Activated naive CD4-positive, alpha-beta T cell (primary cell): ENCODE measurements at places on chromosomes 7 and 10.

DNA sequence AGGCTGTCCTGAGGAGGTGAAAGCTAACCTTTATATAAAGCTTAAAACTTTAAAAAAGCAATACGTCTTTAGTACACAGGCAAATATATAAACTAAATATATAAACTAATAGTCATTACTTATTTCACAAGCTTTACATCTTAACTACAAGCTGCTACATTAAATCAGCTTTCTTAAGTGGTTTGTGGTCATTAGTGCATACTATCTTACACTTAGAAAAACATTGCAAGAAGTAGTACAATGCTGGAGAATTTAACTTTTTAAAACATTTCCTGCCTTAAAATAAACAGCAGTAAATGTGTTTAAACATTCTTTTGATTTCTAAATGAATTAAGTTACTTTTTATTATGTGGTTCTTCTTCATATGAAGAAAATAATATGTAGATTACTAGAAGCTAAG is 36.3 kb downstream of the MET start:
- no peak for DNase-seq

GRCh38 chr7:47066976-47067614 is 514.8 kb downstream of the TNS3 start:
- DNase-seq = no peak

DNA sequence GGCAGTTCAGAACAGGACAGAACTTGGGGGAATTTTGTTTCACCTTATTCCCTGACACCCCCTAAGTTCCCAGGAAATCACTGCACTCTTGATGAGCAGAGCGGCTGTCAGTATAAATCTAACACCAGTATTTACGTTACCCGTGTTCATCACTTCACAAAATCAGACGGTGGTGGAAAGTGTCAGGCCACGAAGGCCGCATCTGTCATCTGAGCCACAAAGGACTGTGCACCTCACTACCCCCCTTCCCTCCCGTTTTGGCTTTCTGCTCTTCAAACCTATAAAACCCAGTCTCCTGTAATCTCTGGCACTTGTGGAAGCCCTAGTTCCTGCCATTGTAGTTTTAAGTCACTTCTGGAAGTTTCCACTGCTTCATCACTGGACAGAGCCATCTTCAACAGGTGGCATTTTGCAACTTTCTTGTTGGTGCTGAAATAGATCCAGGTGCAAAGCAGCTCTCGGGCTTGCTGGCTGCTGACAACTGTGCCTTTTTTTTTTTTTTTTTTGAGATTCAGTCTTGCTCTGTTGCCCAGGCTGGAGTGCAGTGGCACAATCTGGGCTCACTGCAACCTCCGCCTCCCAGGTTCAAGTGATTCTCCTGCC is 9.5 kb downstream of the ZFAND2A start:
- DNase-seq = no peak

- DNase-seq = no peak
These were observed 25.3 kb downstream of the TNS3 start for GRCh38 chr7:47556511-47557180.

- DNase-seq = no peak
These were observed 111.9 kb downstream of the SEMA3D start for GRCh38 chr7:85074992-85075391.

- DNase-seq = no peak
These were observed 182.4 kb upstream of the SH2B2 start for GRCh38 chr7:102104245-102104644.

GRCh38 chr10:11625019-11625735 is 13.7 kb upstream of the USP6NL start:
- DNase-seq = no peak

DNA sequence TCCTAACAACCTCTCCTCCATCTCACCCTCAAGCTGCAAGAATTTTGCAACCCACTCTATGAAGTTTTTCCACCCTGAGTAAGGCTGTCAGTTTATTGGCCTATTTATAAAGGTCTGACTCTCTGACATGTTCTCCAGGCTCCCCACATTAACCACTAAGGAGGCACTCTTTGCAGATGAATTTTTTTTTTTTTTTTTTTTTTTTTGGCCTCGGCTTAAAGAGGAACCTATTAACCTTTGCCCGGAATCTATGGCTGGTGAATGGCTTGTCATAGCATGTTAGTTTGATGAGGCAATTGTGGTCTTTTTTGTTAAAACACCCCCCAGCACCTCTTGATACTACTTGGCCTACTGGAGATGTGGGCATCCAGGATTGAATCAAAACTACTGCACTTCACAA is 57.1 kb downstream of the TBXAS1 start:
- no peak for DNase-seq

DNA sequence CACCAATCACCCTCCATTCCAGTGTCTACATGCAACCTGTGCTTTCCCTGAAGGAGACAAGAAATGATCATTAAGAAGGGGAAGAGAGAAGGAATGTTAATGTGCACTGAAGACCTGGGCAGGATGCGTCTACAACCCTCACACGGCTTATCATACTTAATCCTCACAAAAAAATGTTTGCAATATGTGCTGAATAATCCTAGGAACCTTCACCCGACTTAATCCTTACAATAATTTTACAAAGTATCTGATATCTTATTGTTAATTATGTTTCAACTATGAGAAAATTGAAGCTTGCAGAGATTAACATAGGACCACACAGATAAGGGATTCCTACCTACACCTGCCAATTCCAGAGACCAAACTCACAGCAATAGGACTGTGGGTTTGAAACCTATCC is 145.1 kb upstream of the NOBOX start:
- DNase-seq = no peak

DNA sequence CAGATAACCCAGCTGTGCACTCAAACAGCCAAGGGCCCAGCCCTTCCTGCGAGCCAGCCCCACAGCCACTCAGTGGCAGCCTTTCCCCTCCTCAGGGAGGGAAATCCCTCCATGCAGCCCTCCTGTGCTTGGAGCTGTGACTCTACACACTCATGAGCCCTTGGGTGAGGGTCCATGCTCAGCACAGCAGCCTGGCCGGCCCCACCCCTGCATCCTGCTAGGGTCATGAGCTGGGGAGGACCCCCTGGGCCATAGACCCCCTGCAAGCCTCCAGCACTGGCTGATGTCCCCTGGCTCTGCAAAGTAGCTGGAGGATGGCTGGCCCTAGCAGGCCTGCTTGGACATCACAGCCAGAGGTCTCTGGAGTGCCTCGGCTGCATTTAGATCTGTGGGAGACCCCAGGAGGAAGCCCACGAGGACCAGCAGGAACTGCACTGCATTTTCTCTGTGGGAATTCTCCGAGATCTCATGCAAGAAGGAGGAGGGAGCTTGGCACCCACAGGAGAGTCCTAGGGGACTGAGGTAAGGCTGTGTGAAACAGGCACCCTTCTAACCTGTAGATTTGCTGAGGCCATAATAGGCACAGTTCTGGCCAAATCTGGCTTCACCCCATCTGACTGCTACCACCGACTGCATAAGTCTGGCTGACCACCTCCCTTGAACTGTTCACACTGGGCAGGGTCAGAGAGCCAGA is 17.4 kb downstream of the TMEM273 start:
- DNase-seq = no peak

DNA sequence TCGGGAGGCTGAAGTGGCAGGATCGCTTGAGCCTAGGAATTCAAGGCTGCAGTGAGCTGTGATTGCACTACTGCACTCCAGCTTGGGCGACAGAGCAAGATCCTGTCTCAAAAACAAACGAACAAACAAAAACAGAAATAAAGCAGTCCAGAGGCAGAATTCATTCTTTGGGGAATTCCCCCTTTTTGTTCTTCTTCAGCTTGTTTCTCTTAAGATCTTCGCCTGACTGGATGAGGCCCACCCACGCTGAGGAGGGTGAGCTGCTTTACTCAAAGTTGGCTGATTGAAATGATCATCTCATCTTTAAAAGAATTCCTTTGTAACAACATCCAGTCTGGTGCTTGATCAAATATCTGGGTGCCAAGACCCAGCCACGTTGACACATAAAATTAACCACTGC is 10.7 kb downstream of the MRC1 start:
- DNase-seq = no peak

GRCh38 chr7:73547841-73548240 is 9.6 kb downstream of the BCL7B start:
- DNase-seq = no peak

GRCh38 chr10:74255214-74255613 is 104.2 kb downstream of the ADK start:
- DNase-seq = no peak

- DNase-seq = no peak
These were observed 25.2 kb upstream of the BNIP3 start for GRCh38 chr10:132006966-132007365.

- no peak for DNase-seq
These were observed 27.1 kb upstream of the STOX1 start for GRCh38 chr10:68800211-68800610.

DNA sequence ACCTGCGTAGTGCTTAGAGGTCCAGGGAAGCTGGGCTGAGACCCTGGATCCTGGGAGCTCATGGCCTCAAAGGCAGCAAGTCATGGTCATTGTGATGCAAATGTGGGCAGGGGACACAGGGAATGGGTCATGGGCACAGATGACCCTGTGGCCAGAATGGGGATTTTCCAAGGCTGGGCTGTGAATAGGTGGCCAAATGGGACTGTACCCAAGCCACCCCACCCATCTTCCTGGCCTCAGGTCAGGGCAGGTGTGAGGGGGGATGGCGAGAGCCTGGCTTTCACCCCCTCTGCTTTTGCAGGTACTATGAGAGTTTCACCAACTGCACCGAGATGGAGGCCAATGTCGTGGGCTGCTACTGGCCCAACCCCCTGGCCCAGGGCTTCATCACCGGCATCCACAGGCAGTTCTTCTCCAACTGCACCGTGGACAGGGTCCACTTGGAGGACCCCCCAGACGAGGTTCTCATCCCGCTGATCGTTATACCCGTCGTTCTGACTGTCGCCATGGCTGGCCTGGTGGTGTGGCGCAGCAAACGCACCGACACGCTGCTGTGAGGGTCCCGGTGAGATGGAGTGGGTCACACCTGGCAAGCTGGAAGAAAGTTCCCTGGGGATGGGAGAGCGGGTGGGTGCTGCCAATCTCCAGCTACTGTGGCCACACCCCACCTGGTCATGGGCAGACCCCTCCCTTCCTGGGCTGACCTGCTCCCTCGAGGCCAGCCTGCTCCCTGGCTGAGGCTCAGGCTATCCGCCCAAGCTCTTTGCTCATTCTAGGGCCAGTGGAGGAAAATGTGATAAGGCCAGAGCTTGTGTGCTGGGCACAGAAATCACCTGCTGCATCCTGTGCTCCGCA is 25.5 kb downstream of the RAMP3 start:
- no peak for DNase-seq

GRCh38 chr7:29309041-29309854 is 114.7 kb downstream of the CHN2 start:
- no peak for DNase-seq

- no peak for DNase-seq
These were observed 20.7 kb upstream of the CFTR start for GRCh38 chr7:117458977-117459583.

DNA sequence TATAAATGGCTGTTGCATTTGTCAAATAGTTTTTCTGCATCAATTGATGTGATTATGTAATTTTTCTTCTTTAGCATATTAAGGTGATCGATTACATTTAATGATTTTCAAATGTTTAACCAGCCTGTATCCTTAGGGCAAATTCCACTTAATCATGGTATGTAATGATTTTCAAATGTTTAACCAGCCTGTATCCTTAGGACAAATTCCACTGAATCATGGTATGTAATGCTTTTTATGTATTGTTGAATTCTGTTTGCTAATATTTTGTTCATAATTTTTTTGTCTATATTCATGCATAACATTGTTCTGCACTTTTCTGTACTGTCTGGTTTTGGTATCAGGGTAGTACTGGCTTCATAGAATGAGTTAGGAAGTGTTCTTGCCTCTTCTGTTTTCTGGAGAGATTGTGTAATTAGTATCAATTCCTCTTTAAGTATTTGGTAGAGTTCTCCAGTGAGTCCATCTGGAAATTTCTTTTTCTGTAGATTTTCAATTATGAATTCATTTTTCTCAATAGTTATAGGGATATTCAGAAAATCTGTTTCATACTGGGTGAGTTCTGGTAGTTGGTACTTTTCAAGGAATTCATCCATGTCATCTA is 393.2 kb upstream of the FOXK1 start:
- no peak for DNase-seq

GRCh38 chr10:30039988-30040387 is 19.4 kb downstream of the JCAD start:
- no peak for DNase-seq

DNA sequence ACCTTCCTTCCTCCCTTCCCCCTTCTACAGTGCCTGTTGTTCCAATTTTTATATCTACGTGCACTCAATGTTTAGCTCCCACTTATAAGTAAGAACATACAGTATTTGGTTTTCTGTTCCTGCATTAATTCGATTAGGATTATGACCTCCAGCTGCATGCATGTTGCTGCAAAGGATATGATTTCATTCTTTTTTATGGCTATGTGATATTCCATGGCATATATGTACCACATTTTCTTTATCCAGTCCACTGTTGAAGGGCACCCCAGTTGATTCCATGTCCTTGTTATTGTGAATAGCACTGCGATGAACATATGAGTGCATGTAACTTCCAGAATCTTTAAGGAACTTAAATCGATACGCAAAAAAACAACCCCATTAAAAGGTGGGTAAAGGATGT is 39.9 kb downstream of the BET1 start:
- no peak for DNase-seq

DNA sequence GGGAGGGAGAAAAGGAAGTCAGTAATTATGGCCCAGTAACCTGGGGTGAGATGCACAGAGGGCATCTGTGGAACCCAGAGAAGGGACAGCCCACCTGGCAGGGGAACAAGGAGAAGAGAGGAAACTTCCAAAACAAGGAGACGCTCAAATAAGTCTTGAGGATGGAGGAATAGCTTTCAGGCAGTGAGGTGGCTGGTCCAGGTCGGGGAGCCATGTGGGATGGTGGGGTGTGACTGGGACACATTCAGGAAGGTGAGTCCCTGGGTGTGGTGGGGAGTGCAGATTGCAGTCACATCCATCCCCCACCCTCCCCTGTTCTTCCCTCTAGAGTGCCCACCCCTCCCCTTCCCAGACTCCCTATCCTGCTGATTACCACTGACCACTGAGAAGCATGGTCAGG is 175.4 kb downstream of the GRID1 start:
- DNase-seq = no peak

DNA sequence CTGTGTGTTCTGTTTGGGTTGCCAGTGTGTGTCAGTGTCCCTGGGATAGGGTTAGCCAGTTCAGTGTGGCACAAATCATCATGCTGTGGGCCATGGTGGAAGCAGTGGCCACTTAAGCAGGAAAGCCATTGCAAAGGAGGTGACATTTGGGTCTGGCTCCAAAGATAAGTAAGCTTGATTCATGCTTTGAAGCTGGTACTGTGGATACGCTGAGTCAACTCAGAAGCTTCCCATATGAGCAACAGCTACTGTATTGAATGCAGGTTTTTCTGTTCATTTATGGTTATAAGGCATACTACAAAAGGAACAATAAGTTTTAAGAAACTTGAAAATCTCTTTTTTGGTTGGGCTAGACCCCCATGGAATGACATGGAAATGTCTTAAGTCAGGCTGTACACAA is 143.1 kb downstream of the BMPER start:
- no peak for DNase-seq

- no peak for DNase-seq
These were observed 145.1 kb downstream of the SEMA3D start for GRCh38 chr7:85041605-85042216.
